ENCODE measurements at places on chromosomes 13 and 19.

- H3K4me3 ChIP-seq: no peak overlapping the region
- no peak for DNase-seq
- H3K27ac ChIP-seq: no peak overlapping the region
- H3K4me1 ChIP-seq: no peaks in the 10 kb centered on the region
- H3K27me3 ChIP-seq: no peaks in the 10 kb centered on the region
Observed at GRCh38 chr13:79604752-79605151, 123.8 kb downstream of the NDFIP2 start.

DNA sequence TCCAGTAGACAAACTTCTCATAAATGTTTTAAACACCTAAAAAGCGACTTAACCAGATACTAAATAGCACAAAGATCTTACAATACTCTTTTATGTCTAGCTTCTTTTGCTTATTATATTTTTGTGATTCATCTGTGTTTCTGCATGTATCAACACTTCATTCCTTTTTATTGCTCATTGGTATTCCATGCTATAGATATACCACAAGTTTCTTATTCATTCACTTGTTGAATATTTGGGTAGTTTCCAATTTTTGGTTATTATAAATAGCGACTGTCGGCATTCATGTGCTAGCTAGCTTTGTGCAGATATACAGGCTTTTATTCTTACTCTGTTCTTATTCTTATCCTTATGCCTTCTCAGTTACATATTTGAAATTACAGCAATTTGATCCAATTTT lies 50.0 kb upstream of the RGCC start:
- H3K4me3 ChIP-seq: no peak overlapping the region
- H3K27me3 ChIP-seq: no peaks in the 10 kb centered on the region
- no peak for DNase-seq
- no peaks in the 10 kb centered on the region for H3K4me1 ChIP-seq
- no peak overlapping the region for H3K27ac ChIP-seq

GRCh38 chr19:48489608-48490216 lies 20.5 kb downstream of the CYTH2 start:
- no peaks in the 10 kb centered on the region for H3K36me3 ChIP-seq
- DNase-seq: no peak
- no peaks in the 10 kb centered on the region for H3K27me3 ChIP-seq
- no peak overlapping the region for H3K4me3 ChIP-seq

GRCh38 chr13:99506634-99507033 lies 5.4 kb downstream of the TM9SF2 start:
- peaks cover 14% of the 10 kb centered on the region for H3K36me3 ChIP-seq
- no peak for DNase-seq
- peaks cover 19% of the 10 kb centered on the region for H3K4me1 ChIP-seq
- H3K27me3 ChIP-seq: no peaks in the 10 kb centered on the region

DNA sequence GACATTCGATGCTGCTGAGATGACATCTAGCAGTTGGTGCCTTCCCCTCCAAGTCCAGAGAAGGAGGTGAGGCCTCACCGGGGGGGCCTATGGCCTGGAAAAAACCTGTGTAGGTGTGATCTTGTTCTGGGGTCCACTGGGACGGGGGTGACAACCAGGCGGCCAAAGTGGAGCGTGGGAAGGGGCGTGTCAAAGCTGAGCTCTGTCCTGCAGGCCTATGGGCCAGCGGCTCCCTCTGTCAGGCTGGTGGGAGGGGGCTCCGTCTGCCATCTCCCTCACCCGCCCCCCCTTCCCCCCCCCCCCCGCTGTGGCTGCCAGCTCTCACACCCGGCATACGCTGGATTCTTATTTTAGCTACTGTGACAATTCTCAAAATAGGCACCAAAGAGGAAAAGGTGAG lies 56.7 kb upstream of the UQCRFS1 start:
- no peak overlapping the region for H3K4me3 ChIP-seq
- H3K4me1 ChIP-seq: no peaks in the 10 kb centered on the region
- no peak overlapping the region for H3K27ac ChIP-seq
- no peak for DNase-seq
- H3K36me3 ChIP-seq: no peaks in the 10 kb centered on the region
- H3K27me3 ChIP-seq: no peaks in the 10 kb centered on the region

DNA sequence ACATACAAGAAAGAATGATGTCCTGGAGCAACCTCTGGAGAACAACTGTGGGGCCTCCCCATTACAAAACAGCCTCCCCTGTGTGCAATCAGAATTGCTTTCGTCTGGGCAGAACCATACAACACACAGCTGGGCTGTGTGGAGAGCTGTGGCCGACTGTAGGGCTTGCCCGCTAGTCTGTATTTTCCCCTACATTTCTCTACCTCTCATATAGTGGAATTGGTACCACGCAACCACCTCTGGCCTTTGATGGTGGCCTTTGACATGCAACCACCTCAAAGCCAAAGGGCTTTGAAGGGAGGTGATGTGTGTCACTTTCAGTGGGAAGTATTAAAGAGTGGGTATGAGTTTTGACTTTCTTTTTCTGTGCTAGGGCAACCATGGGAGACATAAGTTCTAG lies 34.0 kb downstream of the GARRE1 start:
- no peaks in the 10 kb centered on the region for H3K27me3 ChIP-seq
- no peak overlapping the region for H3K27ac ChIP-seq
- no peak overlapping the region for H3K4me3 ChIP-seq
- H3K4me1 ChIP-seq: no peaks in the 10 kb centered on the region
- no peaks in the 10 kb centered on the region for H3K36me3 ChIP-seq

DNA sequence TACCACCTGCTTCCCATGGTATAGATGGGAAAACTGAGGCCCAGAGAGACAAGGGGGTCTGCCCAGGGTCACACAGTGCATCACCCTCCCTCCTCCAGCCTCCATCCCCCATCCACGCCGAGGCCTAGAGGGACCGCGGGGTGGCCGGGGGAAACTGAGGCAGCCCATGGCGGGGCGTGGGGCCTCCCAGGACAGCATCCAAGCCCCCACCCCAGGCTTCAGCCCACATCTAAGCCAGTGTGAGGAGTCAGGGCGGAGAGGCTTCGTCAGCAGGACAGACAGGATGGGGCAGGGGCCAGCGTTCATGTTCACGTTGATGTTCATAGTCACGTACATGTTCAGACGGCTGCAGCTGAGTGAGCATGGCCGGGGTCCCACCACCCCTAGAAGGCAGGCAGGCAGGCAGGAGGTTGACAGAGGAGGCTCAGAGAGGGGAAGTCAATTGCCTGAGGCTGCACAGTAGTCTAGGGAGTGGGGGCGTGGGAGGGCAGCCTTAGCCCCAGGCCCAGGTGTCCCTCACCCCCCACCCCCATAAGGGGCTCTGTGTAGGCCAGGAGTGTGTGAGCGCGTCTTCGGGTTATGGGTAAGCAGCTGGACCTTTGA lies 23.3 kb downstream of the SMIM24 start:
- H3K36me3 ChIP-seq: peaks cover 45% of the 10 kb centered on the region
- peak overlapping the region; percentile 98 for H3K27ac ChIP-seq
- no peaks in the 10 kb centered on the region for H3K27me3 ChIP-seq

DNA sequence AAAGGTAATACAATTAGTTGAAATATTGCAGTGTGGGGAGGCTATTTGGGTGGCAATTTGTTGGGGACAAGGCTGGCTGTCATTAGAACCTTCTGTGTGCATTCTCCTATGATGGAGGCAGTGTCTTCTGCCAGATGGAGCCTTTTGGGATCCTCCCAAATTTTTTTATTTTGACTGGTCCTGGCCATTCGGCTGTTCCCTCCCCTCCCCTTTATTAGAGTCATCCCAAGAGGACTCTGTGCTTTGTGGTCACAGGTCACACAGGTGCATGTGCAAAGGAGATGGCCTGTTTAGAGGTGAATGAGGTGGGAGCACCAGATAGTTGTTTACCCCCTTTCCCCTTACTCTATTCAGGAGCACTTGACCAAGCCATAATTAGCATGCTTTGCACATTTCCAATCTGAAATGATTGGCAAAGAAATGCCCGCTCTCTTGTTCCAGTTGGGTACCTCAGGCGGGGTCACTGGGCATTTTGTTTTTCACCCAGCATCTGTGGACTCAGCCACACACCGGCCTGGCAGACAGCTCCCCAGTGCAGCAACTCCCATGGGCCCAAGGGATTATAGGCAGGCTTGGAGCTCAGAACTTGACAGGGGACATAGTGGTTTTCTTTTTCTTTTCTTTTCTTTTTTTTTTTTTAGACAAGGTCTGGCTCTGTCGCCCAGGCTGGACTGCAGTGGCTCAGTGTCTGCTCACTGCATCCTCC lies 19.8 kb downstream of the GATAD2A start:
- H3K27ac ChIP-seq: peak overlapping the region; percentile 2
- H3K36me3 ChIP-seq: no peaks in the 10 kb centered on the region
- no peak for DNase-seq

DNA sequence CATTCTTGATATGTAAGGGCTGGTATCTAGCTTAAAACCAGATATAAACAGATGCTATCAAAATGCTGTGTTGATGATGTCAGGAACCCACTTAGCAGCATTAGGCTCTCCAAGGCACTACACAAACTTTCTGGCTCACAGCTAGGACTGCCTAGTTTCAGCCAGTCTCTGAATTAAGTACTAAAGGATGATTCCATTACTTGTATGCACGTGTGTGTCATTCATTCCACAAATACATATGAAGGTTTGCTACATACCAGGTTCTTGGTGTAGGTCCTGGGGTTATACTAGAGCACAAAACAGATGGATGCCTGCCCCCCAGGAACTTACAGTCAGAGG lies 151.5 kb downstream of the RGCC start:
- no peak overlapping the region for H3K4me3 ChIP-seq
- H3K27ac ChIP-seq: no peak overlapping the region
- H3K36me3 ChIP-seq: peaks cover 23% of the 10 kb centered on the region
- no peaks in the 10 kb centered on the region for H3K4me1 ChIP-seq

Measured in ascending aorta (tissue), 2 donors.